ENCODE measurements at places on chromosomes 3 and 15.

DNA sequence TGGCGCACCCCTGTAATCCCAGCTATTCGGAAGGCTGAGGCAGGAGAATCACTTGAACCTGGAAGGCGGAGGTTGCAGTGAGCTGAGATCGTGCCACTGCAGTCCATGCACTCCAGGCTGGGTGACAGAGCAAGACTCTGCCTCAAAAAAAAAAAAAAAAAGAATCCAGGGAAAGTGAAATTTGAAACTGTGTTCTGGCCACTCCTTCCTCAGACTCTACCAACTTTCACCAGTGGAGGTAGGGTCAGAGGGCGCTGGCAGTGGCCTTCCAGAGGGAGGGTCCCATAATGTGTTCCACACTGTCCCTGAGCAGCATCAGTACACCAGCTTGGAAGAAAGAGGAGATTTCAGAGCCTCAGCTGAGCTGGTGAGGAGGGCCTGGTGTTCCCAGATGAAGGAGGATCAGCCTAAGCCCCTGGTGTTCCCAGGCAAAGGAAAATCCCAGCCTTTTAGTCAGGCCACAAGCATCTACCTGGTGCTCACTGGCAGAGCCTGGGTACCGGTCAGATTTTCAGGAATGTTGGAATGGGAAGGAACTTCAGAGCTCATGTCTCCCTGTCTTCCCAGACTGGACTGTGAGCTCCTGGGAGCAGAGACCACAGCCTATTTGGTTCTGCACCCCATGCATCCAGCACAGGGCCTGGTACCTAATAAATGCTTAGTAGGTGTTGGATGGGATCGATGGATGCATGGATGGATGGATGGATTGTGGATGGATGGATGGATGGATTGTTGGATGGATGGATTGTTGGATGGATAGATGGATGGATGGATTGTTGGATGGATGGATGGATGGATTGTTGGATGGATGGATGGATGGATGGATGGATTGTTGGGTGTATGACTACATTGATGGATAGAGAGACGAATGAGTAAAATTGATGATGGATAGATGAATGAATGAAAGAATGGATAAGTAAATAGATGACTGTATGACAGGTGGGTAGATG is 117.9 kb downstream of the CORO2B start:
- DNase-seq, result no peak

GRCh38 chr15:50791486-50791885 is 26.0 kb upstream of the SPPL2A start:
- no peak for DNase-seq

DNA sequence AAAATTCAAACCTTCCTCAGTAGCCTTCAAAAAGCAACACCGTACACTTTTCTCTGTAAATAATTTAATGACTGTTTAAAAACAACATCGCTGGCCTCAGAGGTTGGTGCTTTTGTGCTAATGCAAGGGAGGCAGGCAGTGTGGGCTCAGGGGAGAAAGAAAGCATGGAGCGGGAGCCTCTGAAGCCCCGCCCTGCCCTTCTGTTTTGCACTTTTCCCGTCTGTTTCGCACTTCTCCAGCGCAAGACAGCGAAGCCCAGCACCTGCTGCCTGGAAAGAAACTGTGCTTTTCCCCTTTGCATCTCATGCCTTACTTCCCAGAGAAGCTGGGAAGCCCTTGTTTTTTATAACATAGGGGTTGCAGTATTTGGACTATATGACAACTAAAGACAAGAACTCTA is 23.1 kb downstream of the TRPM1 start:
- DNase-seq, result no peak

- no peak for DNase-seq
These were observed 8.7 kb downstream of the SEMA7A start for GRCh38 chr15:74424901-74425528.

GRCh38 chr3:5297895-5298294 is 110.4 kb downstream of the EDEM1 start:
- no peak for DNase-seq

- no peak for DNase-seq
These were observed 906.0 kb upstream of the ALCAM start for GRCh38 chr3:104460477-104461406.

DNA sequence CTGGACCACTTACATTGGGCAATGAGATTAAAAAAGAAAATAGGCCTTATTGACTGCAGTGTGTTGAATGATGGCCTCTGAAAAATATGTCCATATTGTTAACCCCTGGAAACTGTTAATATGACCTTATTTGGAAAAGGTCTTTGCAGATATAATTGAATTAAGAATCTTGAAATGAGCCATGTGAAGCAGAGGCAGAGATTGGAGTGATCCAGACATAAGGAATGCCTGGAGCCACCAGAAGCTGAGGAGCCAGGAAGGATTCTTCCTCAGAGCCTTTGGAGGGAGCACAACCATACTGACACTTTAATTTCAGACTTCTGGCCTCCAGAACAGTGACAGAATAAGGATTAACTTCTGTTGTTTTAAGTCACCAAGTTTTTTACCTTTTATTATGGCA is 510.4 kb upstream of the AGTR1 start:
- DNase-seq, result no peak

DNA sequence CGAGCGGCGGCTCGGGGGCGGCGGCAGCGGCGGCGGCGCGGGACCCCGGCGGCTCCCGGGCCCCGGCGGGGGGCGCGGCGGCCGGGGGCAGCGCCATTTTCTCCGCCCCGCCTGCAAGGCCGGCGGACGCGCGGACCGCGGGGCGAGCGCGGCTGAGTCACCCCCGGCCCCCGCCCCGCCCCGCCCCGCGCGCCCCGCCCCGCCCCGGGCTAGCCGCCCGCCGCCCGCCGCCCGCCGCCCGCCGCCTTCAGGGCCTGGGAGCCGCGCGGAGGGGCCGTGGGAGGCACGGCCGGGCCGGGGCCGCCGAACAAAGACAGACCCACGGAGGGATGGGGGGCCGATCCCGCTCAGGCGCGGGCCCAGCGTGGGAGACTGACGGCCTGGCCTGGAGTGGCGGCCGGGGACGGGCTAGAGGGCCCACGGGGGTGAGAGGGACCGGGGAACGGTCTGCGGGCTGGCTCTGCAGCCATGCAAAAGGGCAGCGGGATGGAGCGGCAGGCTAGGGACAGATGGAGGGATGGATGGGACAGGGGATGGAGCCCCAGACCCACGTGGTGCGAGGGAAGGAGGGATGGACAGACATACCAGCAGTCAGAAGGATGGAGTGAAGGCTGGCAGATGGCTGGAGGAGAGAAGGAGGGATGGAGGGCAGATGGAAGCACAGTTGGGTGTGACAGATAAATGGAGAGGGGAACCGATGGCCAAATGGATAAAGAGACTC is at the start of gene EIF4E3:
Gene EIF4E3, minus strand, starts transcription at position 132 of the 721 bp plus-strand sequence. Its CDS starts 35 bp downstream, at position 97.
- DNase-seq, result peak; percentile 41

DNA sequence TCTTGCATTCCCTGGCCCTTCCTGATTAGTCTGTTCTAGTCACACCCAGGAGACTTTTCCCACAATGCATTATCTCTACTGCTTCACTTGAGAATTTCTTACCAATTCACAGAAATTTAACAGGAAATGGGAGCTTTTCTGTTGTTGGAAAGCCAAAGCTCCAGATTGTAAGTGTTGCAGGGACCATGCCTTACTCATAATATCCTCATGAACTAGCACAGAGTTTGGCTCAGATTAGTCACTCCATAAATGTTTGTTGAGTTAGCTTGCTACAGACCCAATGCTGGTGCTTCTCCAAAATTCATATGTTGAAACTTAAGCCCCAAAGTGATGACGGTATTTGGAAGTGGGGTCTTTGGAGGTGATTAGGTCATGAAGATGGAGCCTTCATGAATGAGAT is 232.6 kb downstream of the GAP43 start:
- DNase-seq, result no peak

GRCh38 chr15:95409211-95409610 is 921.3 kb upstream of the NR2F2 start:
- DNase-seq, result no peak

DNA sequence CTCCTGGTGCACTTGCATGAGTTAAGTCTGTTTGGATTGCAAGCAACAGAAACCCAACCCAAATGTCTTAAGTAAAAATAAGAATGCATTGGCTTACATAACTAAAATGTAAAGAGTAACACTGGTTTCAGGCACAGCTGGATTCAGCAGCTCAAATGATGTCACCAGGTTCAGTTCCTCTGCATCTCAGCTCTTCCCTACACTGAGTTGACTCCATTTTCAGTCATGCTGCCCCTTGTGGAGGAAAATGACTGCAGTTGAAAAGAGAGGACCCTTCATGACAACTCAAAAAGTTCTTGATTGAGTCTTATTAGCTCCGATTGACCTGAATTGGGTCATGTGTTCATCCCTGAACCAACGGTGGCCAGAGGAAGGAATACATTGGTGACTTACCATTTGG is 138.5 kb upstream of the ABI3BP start:
- DNase-seq, result no peak

DNA sequence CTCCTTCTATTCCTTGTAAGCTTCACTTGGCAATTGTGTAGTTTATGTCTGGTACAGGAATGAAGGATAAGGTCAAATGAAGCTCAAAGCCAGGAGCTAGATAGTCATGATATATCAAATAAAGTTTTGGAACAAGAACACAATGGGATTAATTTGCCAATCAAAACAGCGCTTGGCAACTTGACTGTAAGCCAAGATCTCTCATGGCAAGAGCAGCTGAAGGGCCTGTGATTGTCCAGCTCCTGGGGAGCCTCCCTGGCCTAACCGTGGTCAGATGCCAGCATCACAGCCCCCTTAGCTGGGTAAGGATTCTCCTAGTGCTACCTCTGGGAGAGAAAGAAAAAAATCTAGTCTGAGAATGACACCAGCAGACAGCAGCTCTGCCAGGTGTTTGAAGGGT is 97.2 kb downstream of the LIPC start:
- DNase-seq, result no peak

DNA sequence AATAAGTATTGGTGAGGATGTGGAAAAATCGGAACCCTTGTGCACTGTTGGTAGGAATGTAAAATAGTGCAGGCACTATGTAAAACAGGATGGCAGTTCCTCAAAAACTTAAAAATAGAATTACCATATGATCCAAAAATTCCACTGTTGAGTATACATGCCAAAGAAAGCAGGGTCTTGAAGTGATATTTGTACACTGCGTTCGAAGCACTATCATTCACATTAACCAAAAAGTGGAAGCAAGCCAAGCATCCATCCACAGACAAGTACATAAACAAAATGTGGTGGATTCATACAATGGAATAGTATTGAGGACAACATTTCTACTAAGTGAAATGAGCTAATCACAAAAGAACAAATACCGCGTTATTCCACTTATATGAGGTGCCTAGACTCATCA is 200.7 kb downstream of the TJP1 start:
- DNase-seq, result no peak

DNA sequence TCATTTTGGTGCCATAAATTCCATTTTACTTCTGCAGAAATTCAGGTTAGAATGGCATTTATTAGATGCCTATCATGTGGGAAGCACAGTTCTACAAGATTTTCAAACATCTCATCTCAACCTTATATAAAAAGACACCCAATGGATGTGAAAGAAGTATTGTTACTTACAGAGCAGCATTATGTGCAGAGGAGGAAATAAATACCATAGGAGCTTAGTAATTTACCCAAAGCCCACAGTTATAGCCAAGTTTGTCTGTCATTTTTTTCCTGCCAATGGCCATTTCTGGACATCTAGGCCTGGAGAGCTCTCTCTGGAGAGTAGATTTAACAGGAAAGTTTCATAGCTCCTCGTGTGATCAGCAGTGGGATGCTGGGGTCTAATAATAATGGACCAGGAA is 659.4 kb upstream of the NAALADL2 start:
- DNase-seq, result no peak

Measured in activated CD4-positive, alpha-beta T cell treated with anti-CD3 and anti-CD28 coated beads, Interleukin-2, amount 50 U/mL, for 1 hour (primary cell).